ENCODE measurements at places on chromosomes 12 and 14.

GRCh38 chr12:19778172-19778571, 338.9 kb downstream of the AEBP2 start:
- no peak for DNase-seq

DNA sequence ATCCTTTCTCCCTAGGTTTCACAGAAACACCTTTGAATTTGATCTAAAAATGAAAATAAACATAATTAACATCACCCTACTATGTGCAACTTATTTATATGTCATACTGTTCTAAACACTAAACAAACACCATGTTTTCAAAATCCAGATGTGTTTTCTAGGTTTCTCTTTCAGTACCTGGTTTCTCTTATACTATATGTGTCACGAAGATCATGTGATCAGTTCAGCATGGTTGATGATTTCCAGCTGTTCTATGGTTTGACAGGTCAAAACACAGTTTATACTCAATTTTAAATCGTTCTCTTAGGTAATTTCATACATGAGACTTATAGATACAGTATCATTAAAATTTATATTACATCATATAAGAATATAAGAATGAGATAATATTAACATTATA, 373.1 kb downstream of the SOX5 start:
- no peak for DNase-seq

DNA sequence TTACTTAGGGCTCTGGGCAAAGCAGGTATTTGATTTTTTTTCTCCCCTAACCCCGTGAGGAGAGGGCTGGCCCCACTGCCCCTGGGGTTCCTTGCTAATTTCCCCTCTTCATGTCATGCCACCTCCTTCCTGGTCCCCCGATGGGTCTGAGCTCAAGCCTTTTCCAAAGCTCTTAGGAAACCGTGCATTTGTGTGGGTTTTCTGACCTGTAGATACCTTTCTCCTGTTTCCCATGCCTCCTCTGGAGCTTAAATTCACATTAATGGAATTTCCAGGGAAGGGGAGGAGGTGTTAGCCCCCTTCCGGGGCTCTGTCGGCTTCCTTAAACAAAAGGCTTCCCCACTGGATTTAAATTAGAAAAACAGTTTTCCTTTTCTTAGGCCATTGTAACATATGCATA, 12.6 kb downstream of the SFSWAP start:
- no peak for DNase-seq

DNA sequence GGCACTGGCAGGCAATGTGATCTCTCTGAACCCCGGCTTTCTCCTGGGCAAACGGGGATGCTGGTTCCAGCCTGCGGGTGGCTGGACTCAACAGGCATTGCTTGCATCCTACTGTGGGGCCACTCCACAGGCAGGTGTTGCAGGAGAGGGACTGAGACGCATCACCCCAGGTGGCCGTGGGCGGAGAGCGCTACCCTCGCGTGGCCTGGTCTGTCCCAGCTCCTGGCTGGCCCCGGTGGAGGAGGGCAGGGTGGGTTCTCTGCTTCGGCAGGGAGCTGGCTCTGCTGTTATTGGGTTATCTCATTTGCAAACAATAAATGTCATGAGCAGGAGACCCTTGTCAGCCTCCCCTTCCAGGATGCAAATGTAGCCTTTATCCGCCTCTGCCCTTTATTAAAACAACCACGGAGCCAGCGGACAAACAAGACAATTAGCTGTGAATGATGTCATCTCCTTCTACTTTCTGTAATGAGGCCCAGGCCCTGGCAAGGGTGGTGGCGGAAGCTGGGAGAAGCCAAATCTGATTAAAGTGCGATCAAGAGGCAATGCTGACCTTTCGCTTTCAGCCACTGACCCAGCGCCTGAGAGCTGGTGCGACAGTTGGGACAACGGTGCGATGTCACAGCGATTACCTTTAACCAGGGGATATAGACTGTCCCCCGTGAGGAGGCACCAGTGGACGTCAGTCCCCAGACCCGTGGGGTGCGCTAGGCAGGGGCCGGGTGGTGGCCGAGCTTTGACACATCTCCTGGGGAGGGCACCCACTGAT, 161.8 kb downstream of the KIF26A start:
- no peak for DNase-seq

- no peak for DNase-seq
Observed at GRCh38 chr12:114238808-114239207, 167.1 kb downstream of the TBX5 start.

DNA sequence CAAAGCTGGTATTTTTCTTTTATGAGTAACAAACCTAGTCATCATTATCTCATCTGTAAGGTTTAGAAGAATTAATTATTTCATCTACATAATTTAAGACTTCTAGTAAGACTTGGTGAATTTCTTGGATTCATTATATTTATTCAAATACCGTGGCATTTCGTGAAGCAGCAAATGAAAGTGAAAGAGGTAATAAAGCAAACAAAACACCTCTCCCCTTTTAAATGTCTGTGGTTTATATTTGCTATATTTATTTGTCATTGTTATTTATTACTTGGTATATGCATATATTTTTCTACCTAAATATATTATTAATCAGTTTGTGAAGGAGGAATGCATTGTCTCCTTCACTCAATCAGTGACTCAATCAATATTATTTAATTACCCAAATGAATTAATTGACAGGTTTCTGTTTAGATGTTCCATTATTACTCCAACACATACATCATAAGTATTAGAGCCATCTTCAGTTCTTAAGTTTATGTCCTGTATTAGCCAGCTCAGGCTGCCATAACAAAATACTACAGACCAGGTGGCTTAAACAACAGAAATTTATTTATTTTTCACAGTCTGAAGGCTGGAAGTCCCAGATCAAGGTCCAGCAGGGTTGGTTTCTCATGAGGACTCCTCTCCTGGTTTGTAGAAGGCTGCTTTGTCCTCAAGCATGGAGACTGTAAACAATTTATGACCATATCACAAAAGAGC, 6.6 kb downstream of the CFAP54 start:
- DNase-seq = no peak

- no peak for DNase-seq
Observed at GRCh38 chr14:31340297-31341063, 79.9 kb downstream of the HEATR5A start.

GRCh38 chr12:116313194-116313927, 35.9 kb upstream of the MED13L start:
- DNase-seq = no peak

DNA sequence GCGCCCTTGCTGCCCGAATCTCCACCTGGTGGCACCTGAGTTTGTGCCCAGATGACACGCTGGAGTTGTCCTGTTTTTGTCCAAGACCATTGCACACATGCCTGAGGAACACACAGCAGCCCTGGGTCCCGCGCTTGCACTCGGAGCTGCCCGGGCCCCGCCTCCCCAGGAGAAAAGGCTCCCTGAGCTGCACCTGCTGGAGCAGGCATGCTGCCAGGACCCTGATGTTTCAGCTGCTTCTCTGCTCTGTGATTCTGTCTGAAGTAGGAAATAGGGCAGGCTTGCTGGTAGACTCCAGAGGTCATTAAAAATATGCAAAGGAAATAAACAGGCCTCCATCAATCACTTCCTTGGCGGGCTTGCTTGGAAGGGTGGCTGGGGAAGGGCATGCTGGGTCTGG, 271.6 kb downstream of the CACNA1C start:
- no peak for DNase-seq
